ENCODE measurements at places on chromosomes 2 and 18.

DNA sequence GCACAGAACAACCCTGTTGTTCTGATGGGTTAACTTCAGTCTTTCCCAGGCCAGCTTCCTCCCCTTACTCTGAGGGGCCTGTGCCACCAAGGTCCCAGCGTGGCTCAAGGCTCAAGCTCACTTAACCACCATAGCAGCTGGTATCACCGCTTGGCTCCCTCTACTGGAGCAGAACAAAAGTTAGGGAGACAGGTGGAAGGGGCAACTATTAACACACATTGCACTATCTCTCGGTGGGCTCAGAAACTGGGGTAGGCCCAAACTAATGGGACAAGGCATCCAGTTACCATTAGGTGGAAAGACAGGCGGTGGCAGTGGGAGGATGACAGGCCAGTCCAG, 88.7 kb upstream of the ATL2 start:
- DNase-seq, result peak; percentile 69

GRCh38 chr18:74972354-74972753, 236.6 kb downstream of the PTGR3 start:
- DNase-seq, result no peak

GRCh38 chr2:14752295-14752694, 119.8 kb downstream of the LRATD1 start:
- no peak for DNase-seq

DNA sequence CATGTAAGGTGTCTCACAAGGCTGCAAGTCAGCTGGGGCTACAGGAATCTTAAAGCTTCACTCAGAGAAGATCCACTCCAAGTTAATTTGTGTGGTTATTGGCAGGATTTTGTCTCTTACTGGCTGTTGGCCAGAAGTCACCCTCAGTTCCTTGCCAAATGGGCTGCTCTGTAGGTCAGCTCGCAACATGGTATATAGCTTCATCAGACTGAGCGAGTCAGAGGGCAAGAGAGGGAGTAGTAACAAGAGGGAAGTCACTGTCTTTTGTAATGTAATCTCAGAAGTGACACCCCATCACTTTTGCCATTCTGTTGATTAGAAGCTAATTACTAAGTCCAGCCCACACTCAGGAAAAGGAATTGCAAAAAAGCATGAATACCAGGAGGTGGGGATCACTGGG, 119.5 kb downstream of the LRRTM1 start:
- DNase-seq, result no peak

DNA sequence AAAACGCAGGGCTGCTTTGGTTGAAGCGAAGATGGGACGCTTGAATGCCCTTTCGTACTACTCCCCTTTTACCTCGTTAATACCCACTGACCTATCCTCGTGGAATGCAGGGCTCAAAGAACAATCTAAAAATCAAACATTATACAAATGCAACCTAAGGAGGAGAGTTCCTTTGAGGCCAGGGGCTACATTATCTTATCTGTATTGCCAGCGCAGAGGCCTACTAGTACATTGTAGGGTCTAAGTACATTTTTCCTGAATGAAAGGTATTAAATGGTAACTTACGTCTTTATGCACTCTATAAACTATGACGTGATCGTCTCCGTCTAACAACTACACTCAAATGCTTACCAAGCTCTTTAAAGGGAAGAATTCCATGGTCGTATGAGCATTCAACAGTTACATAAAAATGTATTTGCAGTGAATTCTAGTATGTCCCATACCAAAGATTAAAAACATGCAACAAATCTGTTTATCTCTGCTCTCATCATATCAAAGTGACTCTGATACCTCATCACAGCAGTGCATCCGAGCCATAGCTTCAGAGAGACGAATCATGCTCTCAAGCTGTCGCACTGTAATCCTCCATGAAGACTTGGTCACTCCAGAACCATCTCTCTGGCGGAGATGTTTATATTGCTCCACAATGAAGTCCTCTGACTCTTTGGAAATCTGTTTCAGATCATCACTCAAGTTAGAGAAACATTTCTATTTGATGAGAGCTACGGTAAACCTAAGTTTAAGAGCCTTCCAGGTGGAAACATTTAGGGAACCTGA, 14.1 kb upstream of the LCT start:
- DNase-seq, result no peak

DNA sequence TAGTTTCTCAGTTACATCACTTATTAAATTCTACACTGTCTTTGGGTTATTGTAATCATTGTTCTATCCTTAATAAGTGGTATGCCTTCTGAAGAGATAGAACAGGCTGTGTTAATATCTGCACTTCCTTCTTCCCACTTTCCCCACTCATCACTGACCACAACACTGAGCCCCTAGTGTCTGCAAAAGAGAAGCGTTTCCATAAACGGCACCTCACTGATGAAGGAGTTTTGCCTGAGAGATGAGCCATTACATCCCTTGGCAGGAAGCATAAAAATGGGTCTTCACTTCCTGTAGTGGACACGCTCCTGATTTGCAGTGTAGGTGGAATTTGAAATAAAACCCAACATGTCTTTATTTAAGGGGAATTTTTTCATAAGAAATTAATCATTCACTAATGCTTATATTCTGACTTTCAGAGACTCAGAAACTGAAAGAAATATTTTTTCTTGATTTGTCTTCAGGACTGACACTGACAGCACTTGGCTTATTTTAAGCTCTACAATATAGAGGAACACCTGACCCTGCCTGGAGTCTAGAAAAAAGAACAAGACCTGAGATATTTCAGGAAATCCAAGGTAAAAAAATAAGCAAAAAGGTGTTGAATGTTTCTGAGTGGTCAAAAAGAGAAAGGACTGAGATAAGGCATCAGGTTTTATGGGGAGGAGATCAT, 275.3 kb downstream of the RAD51AP2 start:
- peak; percentile 10 for DNase-seq

- no peak for DNase-seq
Measured at GRCh38 chr2:230594286-230594840, 118.3 kb upstream of the CAB39 start.

GRCh38 chr18:58114766-58115165, 70.7 kb downstream of the NEDD4L start:
- DNase-seq, result no peak

- no peak for DNase-seq
Measured at GRCh38 chr18:66393463-66393862, 210.4 kb downstream of the CDH19 start.

GRCh38 chr2:74033375-74033774, 48.7 kb downstream of the TET3 start:
- no peak for DNase-seq

- no peak for DNase-seq
Measured at GRCh38 chr2:196018037-196018436, 50.6 kb downstream of the DNAH7 start.

- DNase-seq, result peak; percentile 93
Measured at GRCh38 chr2:241443486-241444223, 64.7 kb downstream of the STK25 start.
